ENCODE measurements at places on chromosomes 7 and 10. TPM values are rescaled to one million over a fixed set of nuclear protein-coding genes. Genes with fewer than 3 reads are reported as not detected.

GRCh38 chr10:107144490-107144889, 20.0 kb downstream of the SORCS1 start:
- H3K27ac ChIP-seq: no peak overlapping the region
- H3K4me1 ChIP-seq: no peaks in the 10 kb centered on the region

GRCh38 chr7:28195910-28196620, 15.5 kb upstream of the JAZF1 start:
- DNase-seq: no peak
- no peaks in the 10 kb centered on the region for H3K4me1 ChIP-seq
- no peak overlapping the region for H3K27ac ChIP-seq
- no peak overlapping the region for H3K4me3 ChIP-seq
- no peaks in the 10 kb centered on the region for H3K27me3 ChIP-seq

GRCh38 chr10:70508912-70509756, 30.6 kb downstream of the PALD1 start:
- no peaks in the 10 kb centered on the region for H3K4me1 ChIP-seq
- H3K27ac ChIP-seq: no peak overlapping the region
- no peaks in the 10 kb centered on the region for H3K27me3 ChIP-seq
- no peak overlapping the region for H3K4me3 ChIP-seq
- no peaks in the 10 kb centered on the region for H3K36me3 ChIP-seq

- DNase-seq: no peak
- H3K4me1 ChIP-seq: no peaks in the 10 kb centered on the region
- no peaks in the 10 kb centered on the region for H3K36me3 ChIP-seq
- no peak overlapping the region for H3K27ac ChIP-seq
- H3K4me3 ChIP-seq: no peak overlapping the region
Observed at GRCh38 chr7:49001610-49002033, 77.3 kb downstream of the CDC14C start.

DNA sequence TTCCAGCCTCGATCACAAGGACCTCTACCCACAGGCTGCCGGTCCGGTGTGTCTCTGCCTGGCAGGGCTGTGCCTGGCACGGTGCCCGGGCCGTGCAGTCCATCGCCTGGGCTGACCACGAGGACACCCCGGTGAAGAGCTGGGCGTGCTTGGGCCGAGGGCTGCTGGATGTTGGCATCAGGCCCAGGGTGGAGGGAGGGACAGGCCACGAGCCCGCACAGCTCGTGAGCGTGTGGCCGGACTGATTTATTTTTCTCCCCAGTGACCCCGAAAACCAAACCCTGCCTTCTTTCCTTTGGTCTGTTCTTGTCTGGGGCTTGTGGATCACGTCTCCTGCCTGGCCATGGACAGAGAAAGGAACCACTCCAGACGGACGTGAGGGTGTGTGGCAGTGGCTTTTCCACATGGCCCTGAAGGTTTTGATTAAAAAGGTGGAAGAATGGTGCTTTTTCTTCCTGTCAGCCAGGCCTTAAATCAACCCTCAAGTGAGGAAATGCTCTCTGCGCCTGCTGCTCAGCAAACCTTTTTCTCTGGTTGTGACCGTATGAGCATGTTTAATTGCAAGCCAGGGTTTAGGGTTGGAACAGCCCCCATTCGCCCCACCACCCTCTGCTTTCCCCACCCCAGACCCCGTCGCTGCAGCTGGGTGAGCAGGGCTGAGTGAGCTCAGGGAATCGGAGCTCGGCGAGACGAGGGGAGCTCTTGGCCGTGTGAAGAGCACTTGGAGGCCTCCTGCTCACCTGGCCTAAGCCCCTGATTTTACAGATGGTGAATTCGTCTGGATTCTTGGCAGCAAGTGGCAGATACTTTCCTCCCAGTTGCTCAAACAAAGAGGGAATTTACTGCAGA, 130.1 kb downstream of the RGS10 start:
- no peaks in the 10 kb centered on the region for H3K36me3 ChIP-seq
- DNase-seq: peak; percentile 14
- peak overlapping the region; percentile 53 for H3K27ac ChIP-seq
- no peaks in the 10 kb centered on the region for H3K27me3 ChIP-seq

DNA sequence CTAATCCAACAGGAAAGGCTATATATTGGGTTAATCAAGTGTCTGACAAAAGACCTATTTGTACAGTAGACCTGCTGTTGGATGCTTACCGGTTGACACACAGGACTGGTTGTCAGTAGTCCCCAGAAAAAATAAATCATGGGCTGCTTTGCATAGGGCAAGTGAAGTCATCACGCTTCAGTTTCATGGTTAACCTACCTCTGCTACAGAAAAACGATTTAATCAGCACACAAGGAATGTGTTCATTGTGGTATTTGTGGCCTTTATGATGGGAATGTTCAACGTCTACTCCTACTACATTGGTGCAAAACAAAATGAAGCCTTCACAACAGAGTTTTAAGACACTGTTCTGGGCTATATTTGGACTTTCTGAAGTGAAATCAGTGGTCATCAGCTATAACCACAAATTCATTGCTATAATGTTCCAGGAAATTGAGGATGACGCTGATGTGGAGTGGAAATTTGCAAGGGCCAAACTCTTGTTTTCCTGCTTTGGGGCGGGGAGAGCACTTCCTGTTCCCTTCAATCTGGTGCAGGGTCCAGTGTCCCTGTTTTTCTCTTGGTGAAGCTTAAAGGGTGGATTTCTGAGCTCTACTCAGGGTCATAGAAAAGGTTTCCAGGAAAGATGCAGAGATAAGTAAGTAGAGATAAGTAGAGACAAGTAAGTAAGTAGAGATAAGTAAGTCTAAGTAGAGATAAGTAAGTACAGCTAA, 39.3 kb upstream of the GGCT start:
- no peak for DNase-seq
- no peaks in the 10 kb centered on the region for H3K4me1 ChIP-seq
- H3K4me3 ChIP-seq: no peak overlapping the region
- H3K27ac ChIP-seq: no peak overlapping the region
- H3K27me3 ChIP-seq: no peaks in the 10 kb centered on the region

DNA sequence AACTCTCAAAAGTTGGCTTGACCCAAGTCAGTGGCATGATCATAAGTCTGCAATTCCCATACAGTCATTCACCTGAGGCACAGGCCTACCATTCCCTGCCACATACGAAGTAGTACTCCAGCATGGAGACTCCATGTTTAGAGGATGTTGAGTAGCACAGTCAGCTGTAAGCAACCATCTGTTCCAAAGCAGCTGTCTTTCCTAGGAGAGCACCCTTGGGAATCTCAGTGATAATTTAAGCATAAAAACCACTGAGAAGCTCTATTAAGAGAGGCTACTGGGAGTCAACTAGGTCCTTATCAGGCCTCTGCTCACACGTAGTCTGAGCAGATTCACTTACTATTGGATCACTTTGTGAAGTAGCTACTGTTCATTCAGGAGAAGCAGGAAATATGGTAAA, 61.6 kb upstream of the UNC5B start:
- no peaks in the 10 kb centered on the region for H3K27me3 ChIP-seq
- no peaks in the 10 kb centered on the region for H3K36me3 ChIP-seq
- DNase-seq: no peak
- H3K4me3 ChIP-seq: no peak overlapping the region
- H3K4me1 ChIP-seq: no peaks in the 10 kb centered on the region
- no peak overlapping the region for H3K27ac ChIP-seq

GRCh38 chr10:20128811-20129210, 312.6 kb downstream of the PLXDC2 start:
- H3K4me1 ChIP-seq: no peaks in the 10 kb centered on the region
- no peak overlapping the region for H3K4me3 ChIP-seq
- no peaks in the 10 kb centered on the region for H3K27me3 ChIP-seq
- no peak for DNase-seq
- H3K36me3 ChIP-seq: no peaks in the 10 kb centered on the region

DNA sequence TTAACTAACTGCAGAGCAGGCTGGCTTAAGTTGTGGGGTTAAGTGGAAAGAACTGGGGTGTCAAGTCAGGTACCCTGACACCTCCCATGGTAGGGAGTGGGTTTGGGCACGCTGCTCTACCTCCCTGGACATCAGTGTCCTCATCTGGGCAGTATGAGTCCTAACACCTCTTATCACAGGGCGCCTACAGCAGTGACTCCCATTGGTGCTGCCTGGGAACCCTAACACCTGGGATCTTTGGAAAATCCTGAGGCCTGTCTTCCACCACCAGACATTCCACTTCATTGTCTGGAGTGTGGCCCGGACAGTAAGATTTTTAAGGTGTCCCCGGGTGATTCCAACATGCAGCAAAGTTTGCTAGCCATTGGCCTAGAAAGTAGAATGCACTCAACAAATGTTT, 239.1 kb downstream of the SKAP2 start:
- no peaks in the 10 kb centered on the region for H3K27me3 ChIP-seq
- H3K4me3 ChIP-seq: no peak overlapping the region
- no peak overlapping the region for H3K27ac ChIP-seq
- DNase-seq: no peak
- no peaks in the 10 kb centered on the region for H3K36me3 ChIP-seq

The ZPBP gene
- total RNA-seq: 13.6 TPM

The MTG1 gene
- total RNA-seq: 67.4 TPM
